Activated T-cell treated with anti-CD3 and anti-CD28 coated beads, Interleukin-2, amount 50 U/mL, for 72 hours (primary cell): ENCODE measurements at places on chromosomes 1 and 21. TPM values are rescaled to one million over a fixed set of nuclear protein-coding genes. Genes with fewer than 3 reads are reported as not detected.

The IL24 gene
- 3.9 TPM for total RNA-seq

DNA sequence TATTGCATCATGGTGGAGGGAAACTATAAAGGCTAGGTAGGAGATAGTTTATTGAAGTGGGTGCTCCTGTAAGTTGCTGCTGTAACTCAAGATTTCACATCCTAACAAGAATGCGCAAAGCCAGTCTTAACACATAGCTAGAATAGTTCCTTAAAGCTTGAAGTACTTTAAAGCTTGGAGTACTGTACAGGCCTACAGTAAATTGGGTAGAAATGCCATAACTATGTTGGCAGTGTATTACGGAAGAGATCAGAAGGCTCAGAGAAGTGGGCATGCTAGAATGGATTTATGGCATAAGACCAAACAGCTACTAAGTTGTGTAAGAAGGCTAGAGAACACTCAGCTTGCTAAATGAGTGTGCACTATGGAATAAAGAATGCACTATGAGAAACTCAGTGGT, 44.5 kb downstream of the DMRTA2 start:
- no peak for DNase-seq
- no peaks in the 10 kb centered on the region for H3K36me3 ChIP-seq
- no peak overlapping the region for H3K4me3 ChIP-seq
- no peaks in the 10 kb centered on the region for H3K4me1 ChIP-seq

DNA sequence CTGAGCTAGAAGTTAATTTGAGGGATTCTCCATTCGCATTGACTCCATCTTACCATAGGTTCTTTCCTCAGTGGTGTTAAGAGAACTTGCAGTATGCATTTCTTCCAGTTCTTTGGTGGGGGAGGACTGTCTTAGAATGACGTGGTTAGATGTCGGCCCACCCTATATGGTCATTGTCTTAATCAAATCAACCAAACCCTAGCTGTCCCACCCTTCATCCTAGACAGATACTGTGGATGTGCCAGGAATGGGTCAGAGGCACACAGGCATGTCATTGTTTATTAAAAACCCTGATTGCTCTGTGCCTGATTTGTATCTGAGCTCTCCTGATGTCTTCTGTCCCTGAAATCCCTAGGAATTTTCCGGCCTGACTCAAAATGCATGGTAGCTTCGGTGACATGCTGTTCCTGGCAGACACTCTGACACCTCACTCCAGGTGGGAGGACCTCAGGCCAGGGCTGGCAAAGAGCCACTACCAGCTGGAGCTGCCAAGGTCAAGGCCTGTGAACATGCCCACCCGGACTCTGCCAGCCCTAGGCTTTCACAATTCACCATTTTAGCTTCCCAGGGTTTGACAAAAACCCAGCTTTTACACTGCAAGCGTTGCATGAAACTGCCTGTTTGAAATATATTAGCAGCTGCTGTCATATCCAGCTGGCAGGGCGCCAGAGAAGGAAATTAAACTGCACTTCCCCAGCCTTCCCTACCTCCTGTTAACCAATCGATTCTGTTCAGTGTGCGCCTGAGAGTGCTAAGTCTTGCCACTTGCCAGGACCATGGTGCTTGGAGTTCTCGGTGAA, 134.0 kb downstream of the FAM78B start:
- peaks cover 19% of the 10 kb centered on the region for H3K27me3 ChIP-seq
- no peak overlapping the region for H3K4me3 ChIP-seq
- no peak overlapping the region for H3K27ac ChIP-seq
- DNase-seq: no peak
- H3K36me3 ChIP-seq: no peaks in the 10 kb centered on the region

DNA sequence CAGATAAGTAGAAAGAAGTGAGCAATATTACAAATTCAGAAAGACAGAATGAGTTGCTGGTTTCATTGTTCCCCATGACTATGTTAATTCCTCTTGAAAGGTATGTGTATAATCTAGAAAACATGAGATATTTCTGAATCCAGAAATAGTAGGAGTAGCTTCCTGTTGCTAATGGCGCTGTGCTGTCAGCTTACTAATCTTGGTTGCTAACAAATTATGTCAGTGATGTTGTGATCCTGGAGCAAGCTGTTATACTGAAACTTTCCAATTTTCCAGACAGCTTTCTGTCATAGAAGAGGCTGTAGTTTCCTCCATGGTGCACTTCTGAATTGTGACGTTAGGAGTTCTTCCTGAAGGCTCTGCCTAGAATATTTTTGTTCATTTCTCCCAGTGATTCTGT, 372.3 kb downstream of the USP25 start:
- H3K4me3 ChIP-seq: no peak overlapping the region
- H3K36me3 ChIP-seq: no peaks in the 10 kb centered on the region
- no peak for DNase-seq
- no peaks in the 10 kb centered on the region for H3K4me1 ChIP-seq
- H3K27me3 ChIP-seq: no peaks in the 10 kb centered on the region

DNA sequence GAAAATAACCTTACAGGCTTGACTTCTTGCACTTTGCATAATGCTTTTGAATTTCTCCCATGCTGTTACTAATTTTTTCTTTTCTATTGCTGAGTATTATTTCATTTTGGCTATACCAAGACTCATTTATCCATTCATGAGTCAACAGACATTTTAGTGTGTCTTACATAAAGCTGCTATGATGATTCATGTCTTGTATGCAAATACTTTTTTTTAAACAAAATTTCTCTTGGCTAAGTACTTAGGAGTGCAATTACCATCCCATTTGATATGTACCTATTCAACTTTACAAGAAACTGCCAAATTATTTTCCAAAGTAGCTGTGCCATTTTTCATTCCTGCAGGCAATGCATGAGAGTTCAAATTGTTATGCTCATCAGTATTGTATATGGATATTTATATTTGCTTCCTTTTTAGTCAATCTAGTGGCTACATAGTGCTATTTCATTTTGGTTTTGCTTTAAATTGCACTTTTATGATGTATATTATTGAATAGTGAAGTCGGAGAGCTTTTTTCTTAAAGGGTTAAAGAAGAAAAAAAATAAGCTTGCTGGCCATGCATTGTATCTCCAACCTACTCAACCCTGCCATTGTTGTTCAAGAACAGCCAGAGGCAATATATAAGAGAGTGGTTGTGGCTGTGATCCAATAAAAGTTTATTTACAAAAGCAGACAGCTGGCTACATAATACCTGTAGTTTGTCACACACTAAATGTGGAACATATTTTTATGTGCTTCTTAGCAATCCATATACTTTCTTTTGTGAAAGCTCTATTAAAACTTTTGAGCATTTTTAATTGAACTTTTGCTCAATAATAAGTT, 862.8 kb downstream of the KCNT2 start:
- no peak for DNase-seq
- no peak overlapping the region for H3K27ac ChIP-seq
- no peaks in the 10 kb centered on the region for H3K36me3 ChIP-seq
- no peaks in the 10 kb centered on the region for H3K4me1 ChIP-seq

DNA sequence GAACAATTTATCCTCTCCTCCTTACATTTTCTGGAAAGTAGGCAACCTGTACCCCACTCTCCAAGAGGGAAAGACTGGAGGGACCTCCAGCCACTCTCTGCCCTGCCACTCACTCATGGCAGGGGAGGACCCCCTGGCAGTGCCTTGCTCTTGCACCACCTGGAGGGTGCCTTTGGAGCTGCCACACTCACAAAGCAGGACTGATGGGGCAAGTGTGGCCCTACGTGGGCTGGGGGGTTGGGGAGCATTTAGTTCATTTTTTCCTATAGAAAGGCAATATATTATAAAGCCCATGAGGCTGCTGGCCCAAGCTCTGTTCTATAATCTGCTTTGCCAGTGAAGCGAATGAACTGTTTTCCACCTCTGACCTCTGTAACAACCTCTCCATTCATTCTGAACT, 50.3 kb downstream of the GPR161 start:
- H3K27ac ChIP-seq: no peak overlapping the region
- peaks cover 14% of the 10 kb centered on the region for H3K4me1 ChIP-seq
- no peak overlapping the region for H3K4me3 ChIP-seq
- no peaks in the 10 kb centered on the region for H3K36me3 ChIP-seq
- no peak for DNase-seq

The NECTIN4 gene
- not detected for total RNA-seq

DNA sequence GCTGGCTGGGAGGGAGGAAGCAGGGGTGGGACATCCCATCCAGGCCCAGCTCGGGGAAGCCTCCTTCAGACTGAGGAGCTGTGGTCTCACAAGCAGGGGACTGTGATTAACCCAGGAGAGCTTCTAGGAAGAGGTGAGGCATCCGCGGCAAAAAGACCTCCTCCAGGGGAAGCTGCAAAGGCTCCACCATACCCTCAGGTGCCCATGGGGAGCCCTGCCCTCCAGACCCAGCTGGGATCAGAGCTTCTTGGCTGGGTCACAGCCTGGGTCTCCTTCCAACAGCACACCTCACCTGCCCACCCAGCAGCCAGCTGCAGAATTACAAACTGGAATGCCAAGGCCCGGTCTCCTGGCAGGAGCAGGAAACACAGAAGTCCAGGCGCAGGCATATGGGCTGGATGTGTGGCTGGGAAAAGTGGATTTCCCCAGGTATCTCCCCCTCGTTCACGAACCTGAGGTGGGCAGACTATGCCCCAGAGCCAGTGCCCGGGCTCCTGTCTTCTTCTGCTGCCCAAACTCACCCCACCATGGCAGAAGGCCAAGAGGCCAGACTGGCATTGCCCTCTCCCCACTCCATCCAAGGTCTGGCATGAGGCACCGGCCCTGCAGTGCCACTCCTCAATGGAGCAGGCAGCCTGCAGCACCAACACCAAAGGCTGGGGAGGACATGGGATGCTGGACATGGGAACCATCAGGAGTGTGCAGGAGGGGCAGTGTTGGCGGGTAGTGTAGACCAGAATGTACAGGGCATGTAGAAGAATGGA, 15.4 kb upstream of the ARF1 start:
- no peaks in the 10 kb centered on the region for H3K36me3 ChIP-seq
- H3K27ac ChIP-seq: no peak overlapping the region
- H3K27me3 ChIP-seq: peaks cover 17% of the 10 kb centered on the region
- H3K4me3 ChIP-seq: no peak overlapping the region
- no peak for DNase-seq

DNA sequence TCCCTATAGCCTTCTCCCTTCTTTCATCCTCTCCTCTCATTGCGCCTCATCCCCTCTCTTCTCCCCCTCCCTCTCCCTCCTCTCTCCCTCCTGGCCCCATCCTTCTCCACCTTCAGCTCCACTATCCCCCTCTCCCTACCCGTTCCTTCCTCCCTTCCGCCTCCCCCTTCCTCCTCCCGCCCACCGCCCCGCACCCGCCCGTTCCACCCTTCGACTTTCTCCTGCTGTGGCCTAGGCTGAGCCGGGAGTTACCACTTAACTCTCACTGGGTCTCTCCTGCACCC, 1.6 kb downstream of the NPR1 start:
- H3K36me3 ChIP-seq: no peaks in the 10 kb centered on the region
- no peak for DNase-seq
- H3K27me3 ChIP-seq: peaks cover 51% of the 10 kb centered on the region
- no peak overlapping the region for H3K27ac ChIP-seq

The UCHL5 gene
- 51.7 TPM for total RNA-seq

The F11R gene
- 38.8 TPM for total RNA-seq

DNA sequence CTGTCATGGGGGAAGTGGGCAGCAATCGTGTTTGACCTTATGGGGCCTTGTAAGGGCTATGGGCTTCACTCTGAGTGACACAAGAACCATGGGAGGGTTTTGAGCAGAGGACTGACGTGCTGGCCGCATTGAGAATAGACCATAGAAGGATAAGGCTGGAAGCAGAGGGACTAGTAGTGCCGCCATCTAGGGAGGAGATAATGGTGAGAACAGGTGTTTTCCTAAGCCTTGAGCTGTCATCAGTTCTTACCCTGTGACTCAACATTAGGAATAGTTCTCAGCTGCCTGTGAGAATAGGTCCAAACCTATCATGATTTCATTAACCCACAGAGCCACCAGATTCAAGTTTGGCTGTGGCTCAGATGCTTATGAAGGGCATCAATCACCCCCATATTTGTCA, 228.5 kb downstream of the CACNA1E start:
- no peak overlapping the region for H3K4me3 ChIP-seq
- peaks cover 9% of the 10 kb centered on the region for H3K27me3 ChIP-seq
- peaks cover 4% of the 10 kb centered on the region for H3K4me1 ChIP-seq
- H3K36me3 ChIP-seq: no peaks in the 10 kb centered on the region
- DNase-seq: no peak
- no peak overlapping the region for H3K27ac ChIP-seq

DNA sequence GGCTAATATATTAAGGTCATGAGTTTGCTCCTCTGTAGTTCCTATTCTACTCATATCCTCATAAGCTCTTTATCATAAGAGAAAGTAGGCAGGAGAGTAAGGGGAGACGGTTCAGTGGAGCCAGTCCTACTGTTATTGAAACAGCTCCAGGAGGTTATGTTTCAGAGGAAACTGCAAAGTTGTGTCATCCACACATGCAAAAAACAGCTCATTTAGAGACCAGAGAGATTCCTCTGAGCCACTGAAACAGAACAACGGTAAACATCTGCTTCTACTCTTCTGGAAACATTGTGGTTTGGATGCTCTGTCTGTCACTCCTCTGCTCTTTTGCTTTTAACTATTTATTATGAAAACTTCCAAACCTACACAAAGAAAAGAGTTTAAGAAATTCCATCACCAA, 66.3 kb upstream of the PPP2R5A start:
- H3K36me3 ChIP-seq: no peaks in the 10 kb centered on the region
- H3K27ac ChIP-seq: peak overlapping the region; percentile 48
- peaks cover 27% of the 10 kb centered on the region for H3K4me1 ChIP-seq

GRCh38 chr21:31873696-31874599, 1.1 kb downstream of the HUNK start:
- DNase-seq: peak; percentile 74
- peaks cover 7% of the 10 kb centered on the region for H3K4me1 ChIP-seq
- H3K27me3 ChIP-seq: peaks cover 60% of the 10 kb centered on the region
- H3K4me3 ChIP-seq: peak overlapping the region; percentile 61
- no peak overlapping the region for H3K27ac ChIP-seq
- H3K36me3 ChIP-seq: no peaks in the 10 kb centered on the region

The NCAM2 gene
- total RNA-seq: not detected

GRCh38 chr1:43930168-43930948, 3.2 kb upstream of the ARTN start:
- peak; percentile 33 for DNase-seq
- H3K4me3 ChIP-seq: no peak overlapping the region
- H3K4me1 ChIP-seq: peaks cover 24% of the 10 kb centered on the region
- no peak overlapping the region for H3K27ac ChIP-seq
- no peaks in the 10 kb centered on the region for H3K36me3 ChIP-seq
- peaks cover 25% of the 10 kb centered on the region for H3K27me3 ChIP-seq

The FGR gene
- 0.62 TPM for total RNA-seq

DNA sequence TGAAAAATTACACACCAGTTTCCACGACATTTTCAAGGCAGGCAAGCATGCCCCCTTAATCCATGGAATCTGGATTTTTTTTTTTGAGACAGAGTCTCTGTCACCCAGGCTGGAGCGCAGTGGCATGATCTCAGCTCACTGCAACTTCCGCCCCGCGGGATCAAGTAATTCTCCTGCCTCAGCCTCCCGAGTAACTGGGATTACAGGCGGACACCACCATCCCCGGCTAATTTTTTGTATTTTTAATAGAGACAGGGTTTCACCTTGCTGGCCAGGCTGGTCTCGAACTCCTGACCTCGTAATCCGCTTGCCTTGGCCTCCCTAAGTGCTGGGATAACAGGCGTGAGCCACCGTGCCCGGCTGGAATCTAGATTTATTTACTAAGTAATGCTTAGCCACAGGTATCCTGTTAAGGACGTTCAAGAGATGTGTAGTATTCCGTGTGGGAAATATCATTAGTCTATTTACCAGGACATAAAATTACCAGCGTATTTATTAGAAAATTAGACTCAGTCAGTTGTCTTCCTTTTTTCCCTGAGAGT, 2.5 kb downstream of the IFI44 start:
- peaks cover 12% of the 10 kb centered on the region for H3K36me3 ChIP-seq
- peak overlapping the region; percentile 95 for H3K27ac ChIP-seq
- H3K27me3 ChIP-seq: no peaks in the 10 kb centered on the region
- H3K4me1 ChIP-seq: peaks cover 43% of the 10 kb centered on the region
- H3K4me3 ChIP-seq: peak overlapping the region; percentile 83
